Thymus (tissue), 14 donors: ENCODE measurements at places on chromosomes 2 and 18. TPM values are rescaled to one million over a fixed set of nuclear protein-coding genes. Genes with fewer than 3 reads are reported as not detected.

DNA sequence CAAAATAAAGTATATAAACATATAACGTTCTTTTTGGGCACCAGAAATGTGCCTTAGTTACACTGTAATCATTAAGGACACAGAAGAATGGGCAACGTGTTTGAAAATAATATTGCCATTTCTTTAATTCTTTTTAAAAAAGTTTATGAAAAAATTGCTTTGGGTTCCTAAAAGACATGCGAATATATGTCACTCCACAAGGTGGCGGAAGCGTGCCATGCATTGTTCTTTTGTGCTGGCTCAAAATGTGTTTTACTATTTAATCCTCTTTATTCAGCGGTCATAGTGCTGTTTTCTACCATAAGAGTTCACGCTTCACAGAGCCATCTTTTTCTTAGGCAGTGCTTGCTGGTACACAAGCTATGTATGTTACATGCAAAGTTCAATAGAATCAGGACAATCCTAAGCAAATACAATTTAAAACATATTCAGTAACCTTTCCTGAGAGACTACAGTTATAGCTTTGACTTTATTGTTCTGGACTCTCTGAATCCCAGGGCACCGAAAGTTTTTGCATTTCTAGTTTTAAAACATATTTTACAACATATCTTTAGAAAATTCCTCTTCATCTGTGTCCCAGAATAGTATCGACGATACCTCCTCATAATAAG is 147.8 kb upstream of the ERBB4 start:
- DNase-seq = peak; percentile 84
- H3K4me3 ChIP-seq = no peak overlapping the region
- H3K27me3 ChIP-seq = no peaks in the 10 kb centered on the region
- no peaks in the 10 kb centered on the region for H3K36me3 ChIP-seq
- peaks cover 3% of the 10 kb centered on the region for H3K4me1 ChIP-seq
- no peak overlapping the region for H3K27ac ChIP-seq

DNA sequence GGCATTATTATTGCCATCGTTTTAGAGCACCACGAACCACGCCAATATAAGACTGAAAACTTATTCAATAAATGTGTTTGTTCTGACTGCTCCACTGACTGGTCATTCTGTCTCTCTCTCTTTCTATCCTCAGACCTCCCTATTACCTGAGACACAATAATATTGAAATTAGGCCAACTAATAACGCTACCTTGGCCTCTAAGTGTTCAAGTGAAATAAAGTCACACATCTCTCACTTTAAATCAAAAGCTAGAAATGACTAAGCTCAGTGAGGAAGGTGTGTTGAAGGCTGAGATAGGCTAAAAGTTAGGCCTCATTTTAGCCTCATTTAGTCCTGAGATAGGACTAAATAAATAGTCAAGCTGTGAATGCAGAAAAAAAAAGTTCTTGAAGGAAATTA is 38.8 kb downstream of the G6PC2 start:
- no peaks in the 10 kb centered on the region for H3K36me3 ChIP-seq
- no peak overlapping the region for H3K4me3 ChIP-seq
- H3K27me3 ChIP-seq = no peaks in the 10 kb centered on the region
- DNase-seq = no peak
- no peak overlapping the region for H3K27ac ChIP-seq
- H3K4me1 ChIP-seq = no peaks in the 10 kb centered on the region

GRCh38 chr18:5068851-5069250 is 128.2 kb downstream of the AKAIN1 start:
- no peaks in the 10 kb centered on the region for H3K36me3 ChIP-seq
- H3K4me1 ChIP-seq = no peaks in the 10 kb centered on the region
- no peaks in the 10 kb centered on the region for H3K27me3 ChIP-seq

DNA sequence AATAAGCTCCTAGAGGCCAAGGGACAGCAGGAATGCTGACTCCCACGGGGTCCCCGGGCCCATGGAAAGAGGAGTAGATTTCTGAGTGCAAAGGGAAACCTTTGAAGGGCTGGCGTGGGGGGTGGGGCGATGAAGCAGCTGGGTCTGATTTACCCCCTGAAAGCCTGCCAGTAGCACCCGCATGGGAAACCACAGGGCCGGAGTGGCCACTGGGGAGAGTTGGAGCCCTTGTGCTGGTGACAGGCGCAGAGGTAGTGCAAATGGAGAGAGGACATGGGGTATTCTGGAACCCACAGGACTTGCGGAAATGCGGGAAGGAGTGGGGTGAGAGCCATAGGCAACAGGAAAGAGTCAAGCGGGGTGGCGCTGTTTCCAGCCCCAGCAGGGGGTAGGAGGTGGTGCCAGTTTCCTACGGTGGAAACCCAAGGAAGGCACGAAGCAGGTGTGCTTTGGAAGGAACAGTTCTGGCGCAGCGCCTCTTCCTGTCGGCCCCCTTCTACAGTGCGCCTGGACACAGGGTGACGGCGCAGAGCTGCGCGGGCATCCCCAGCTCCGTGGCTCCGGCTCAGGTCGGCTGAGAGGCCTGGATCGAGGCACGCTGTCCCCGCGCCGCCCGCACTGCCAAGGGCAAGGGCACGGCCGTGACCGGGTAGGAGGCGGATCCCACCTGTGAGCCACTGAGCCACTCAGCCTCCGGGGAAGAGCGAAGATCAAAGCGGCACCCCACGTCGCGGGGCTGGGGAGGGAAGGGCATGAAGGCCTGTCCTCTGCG is 149.0 kb upstream of the GLI2 start:
- peaks cover 4% of the 10 kb centered on the region for H3K4me1 ChIP-seq
- H3K27me3 ChIP-seq = peaks cover 64% of the 10 kb centered on the region
- no peak overlapping the region for H3K27ac ChIP-seq
- H3K36me3 ChIP-seq = no peaks in the 10 kb centered on the region
- H3K4me3 ChIP-seq = no peak overlapping the region
- DNase-seq = no peak

- no peaks in the 10 kb centered on the region for H3K36me3 ChIP-seq
- peaks cover 2% of the 10 kb centered on the region for H3K4me1 ChIP-seq
- H3K4me3 ChIP-seq = no peak overlapping the region
Measured at GRCh38 chr18:23894661-23895175, 119.8 kb upstream of the TTC39C start.

GRCh38 chr2:41678639-41679038 is 369.2 kb upstream of the PKDCC start:
- no peak for DNase-seq
- no peaks in the 10 kb centered on the region for H3K4me1 ChIP-seq
- H3K27ac ChIP-seq = no peak overlapping the region
- H3K36me3 ChIP-seq = no peaks in the 10 kb centered on the region
- no peaks in the 10 kb centered on the region for H3K27me3 ChIP-seq

BCL2 gene
- total RNA-seq = 17.5 TPM

APCDD1 gene
- total RNA-seq = 1.9 TPM

GRCh38 chr2:15731889-15732271 is 140.2 kb downstream of the DDX1 start:
- DNase-seq = no peak
- H3K27ac ChIP-seq = no peak overlapping the region

SALL3 gene
- under 0.01 TPM for total RNA-seq

GRCh38 chr2:103174711-103175110 is 412.9 kb downstream of the TMEM182 start:
- no peaks in the 10 kb centered on the region for H3K36me3 ChIP-seq
- no peaks in the 10 kb centered on the region for H3K27me3 ChIP-seq
- no peak for DNase-seq
- H3K4me3 ChIP-seq = no peak overlapping the region
- H3K27ac ChIP-seq = no peak overlapping the region

GRCh38 chr2:215511454-215512346 is 75.8 kb upstream of the FN1 start:
- H3K27ac ChIP-seq = no peak overlapping the region
- H3K4me1 ChIP-seq = no peaks in the 10 kb centered on the region
- no peak for DNase-seq
- no peaks in the 10 kb centered on the region for H3K27me3 ChIP-seq
- H3K36me3 ChIP-seq = no peaks in the 10 kb centered on the region

DNA sequence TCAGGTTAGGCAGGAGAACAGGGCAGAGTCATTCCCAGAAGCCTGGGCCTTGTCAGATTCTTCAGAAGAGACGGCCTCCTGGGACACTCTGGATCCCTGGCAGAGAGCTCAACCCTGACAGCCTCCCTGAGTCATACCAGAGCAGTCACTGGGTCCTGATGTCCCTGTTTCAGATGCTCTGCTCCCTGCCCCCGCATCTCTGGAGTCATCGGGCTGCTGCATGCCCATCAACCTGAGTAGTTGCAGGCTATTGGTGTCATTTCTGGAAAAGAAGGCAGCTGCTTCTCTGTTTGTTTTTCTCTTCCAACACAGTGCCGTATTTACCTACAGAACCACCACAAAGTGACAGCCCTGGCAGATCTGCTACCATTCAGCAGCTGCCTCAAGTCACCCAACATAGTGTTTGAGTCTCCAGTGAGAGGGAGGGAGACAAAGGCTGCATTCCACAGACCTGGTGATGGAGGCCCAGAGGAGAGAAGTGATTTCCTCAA is 145.1 kb downstream of the B3GNT2 start:
- H3K4me1 ChIP-seq = no peaks in the 10 kb centered on the region
- no peaks in the 10 kb centered on the region for H3K27me3 ChIP-seq
- H3K27ac ChIP-seq = no peak overlapping the region

DNA sequence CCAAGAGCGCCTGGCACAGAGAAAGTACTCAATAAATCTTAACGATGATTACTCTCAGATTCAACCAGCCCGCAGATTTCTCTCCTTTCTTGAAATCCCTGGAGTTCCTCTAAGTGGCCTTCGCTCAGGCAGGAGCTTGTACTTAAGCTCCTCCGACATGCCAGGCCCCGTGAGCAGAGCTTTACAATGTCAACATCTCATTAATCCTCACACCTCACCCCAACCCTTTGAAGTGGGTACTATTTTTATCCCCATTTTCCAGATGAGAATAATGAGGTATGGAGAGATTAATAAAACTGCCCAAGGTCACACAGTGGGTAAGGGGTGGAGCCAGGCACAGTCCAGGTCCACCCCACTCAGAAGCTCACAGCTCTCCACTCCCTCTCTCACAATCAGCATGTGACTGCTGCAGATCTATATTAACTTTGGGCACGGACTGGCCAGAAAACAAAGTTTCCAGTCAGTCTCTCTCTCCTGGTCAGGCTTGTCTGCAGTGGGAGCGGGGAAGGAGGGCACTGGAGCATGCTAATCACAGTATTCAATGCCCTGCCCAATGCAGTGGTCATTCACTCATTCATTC is 18.0 kb downstream of the DNMT3A start:
- peaks cover 6% of the 10 kb centered on the region for H3K36me3 ChIP-seq
- H3K27ac ChIP-seq = no peak overlapping the region
- no peaks in the 10 kb centered on the region for H3K4me1 ChIP-seq
- H3K27me3 ChIP-seq = no peaks in the 10 kb centered on the region

DNA sequence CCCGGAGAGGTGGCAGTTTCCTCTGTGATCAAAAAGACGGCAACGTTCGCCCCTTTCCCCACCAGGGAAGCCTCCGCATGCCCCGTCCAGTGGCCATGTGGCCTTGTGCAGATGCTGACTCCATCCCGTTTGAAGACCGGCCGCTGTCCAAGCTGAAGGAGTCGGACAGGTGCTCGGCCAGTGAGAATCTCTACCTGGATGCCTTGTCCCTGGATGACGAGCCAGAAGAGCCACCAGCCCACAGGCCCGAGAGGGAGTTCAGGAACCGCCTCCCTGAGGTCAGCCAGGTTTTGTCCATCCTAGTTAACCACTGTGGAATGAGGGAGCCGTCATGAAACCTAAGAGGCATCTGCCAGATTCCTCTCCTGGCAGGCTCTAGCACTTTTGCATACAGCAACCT is 113.6 kb downstream of the MTCL1 start:
- no peak overlapping the region for H3K27ac ChIP-seq
- H3K36me3 ChIP-seq = no peaks in the 10 kb centered on the region
- no peaks in the 10 kb centered on the region for H3K4me1 ChIP-seq
- H3K27me3 ChIP-seq = no peaks in the 10 kb centered on the region
- no peak overlapping the region for H3K4me3 ChIP-seq

GPBAR1 gene
- total RNA-seq = 0.28 TPM

- H3K36me3 ChIP-seq = peaks cover 4% of the 10 kb centered on the region
- DNase-seq = no peak
- no peak overlapping the region for H3K27ac ChIP-seq
- no peaks in the 10 kb centered on the region for H3K4me1 ChIP-seq
Measured at GRCh38 chr18:8366656-8367055, 242.6 kb upstream of the RAB12 start.

GRCh38 chr2:209762563-209762962 is 9.1 kb upstream of the UNC80 start:
- no peak overlapping the region for H3K27ac ChIP-seq
- H3K27me3 ChIP-seq = no peaks in the 10 kb centered on the region
- H3K4me1 ChIP-seq = no peaks in the 10 kb centered on the region
- no peak for DNase-seq
- no peaks in the 10 kb centered on the region for H3K36me3 ChIP-seq

DNA sequence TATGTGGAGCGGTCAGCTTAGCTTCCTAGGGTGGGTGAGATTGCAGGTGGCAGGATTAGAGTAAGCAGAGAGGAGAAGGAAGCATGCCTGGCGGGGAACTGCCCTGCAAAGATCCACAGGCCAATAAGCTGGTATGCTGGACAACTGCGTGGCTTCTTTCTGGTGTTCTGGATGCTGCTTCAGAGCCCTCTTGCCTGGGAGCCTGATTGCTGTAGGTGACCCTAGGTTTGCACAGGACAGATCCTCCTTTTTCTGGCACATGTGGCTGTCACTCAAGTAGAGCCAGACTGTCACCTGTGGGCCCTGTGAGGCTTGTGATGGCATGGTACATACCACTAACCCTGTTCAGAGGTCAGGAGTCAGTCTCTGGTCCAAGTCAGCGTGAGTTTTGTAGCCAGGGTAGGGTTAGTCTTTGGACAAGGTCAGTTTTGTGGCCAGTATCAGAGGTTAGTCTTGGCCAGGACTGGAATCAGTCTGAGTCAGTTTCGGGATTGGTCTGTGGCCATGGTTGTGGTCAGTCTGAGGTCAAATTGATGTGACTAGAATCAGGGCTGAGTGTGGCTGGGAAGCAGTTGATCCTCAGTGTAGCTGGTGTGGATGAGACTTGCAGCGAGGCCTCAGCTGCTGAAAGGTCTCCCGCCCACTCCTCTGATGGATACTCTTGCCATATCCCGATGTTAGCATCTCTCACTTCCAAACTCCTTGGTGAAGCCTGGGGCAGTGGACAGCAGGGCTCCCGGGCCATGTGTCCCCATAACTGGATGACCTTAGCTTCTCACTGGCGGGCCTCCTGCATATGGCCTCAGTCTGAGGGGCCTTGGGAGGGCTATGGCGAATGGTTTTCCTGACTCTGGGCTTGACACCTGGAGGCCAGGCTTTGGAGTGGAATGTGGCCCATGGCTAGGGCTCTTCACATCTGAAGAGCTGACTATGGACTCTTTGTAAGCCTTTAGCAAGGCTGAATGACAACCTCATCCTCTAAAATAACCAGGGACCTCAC is 260.5 kb downstream of the DYSF start:
- no peaks in the 10 kb centered on the region for H3K36me3 ChIP-seq
- H3K4me1 ChIP-seq = no peaks in the 10 kb centered on the region
- DNase-seq = no peak
- no peak overlapping the region for H3K27ac ChIP-seq
- no peak overlapping the region for H3K4me3 ChIP-seq
- no peaks in the 10 kb centered on the region for H3K27me3 ChIP-seq
